Ascending aorta (tissue), 2 donors: ENCODE measurements at places on chromosomes 1 and 21.

GRCh38 chr1:115545791-115546733, 95.7 kb upstream of the VANGL1 start:
- peak; percentile 73 for DNase-seq

- no peak for DNase-seq
Observed at GRCh38 chr21:15468368-15468767, 261.4 kb upstream of the USP25 start.

GRCh38 chr21:42387843-42388340, 8.0 kb downstream of the TMPRSS3 start:
- DNase-seq, result no peak

DNA sequence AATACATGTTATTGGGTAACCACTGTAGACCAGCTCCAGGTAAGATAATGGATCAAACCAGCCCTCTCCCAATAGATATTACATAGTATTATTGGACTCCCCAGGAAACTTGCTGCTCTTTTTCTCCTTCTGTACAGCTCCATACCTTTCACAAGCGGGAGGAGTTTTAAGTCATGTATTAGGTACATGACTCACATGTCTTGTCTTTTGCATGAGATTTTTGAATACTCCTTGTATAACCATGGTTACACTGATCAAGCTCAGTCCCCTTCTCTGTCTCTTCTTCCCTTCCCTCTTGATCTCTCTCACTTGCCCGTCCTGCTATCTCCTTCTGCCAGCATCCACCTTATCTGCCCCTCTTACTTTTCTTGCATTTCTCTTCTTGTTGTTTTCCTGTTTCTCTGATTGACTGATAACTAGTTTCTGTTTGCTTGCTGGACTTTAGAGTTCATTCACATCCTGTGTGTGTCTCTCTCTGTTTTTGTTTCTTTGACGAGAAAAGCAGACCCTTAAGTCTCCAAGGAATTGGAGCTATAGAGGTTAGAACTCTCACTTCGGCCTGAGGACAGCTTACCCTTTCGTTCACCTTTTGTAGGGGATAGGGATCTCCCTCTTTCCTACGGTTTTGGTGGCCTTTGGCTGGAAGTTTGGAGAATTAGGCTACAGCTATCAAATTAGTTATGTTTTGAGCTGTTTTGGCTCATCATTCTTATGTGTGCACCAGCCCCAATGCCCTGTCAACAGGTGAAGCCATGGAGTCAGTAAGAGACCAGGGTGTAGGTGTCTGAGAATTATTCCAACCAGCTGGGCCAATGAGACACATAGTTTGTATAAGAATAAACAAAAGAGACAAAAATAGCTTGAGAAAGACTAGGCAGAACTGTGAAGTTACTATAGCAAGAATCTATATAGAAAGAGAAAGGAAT, 49.0 kb upstream of the ASB17 start:
- DNase-seq, result no peak

DNA sequence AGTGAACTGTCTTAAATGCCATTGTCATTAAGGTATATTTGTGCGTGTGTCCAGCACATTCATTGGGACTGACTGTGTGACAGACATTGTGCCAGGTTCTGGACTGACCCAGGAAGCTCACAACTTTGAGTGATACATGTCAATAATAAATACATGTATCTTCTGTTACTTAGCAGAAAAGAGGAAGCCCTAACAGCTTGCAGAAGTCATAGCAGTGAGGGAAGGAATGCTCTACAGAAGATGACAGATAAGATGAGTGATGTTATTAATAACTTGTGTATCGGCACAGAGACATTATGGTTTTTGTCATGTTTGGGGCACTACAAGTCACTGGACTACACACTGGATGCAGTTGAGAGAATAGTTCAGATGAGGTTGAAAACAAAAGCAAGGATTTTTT, 1.2 kb upstream of the SRSF11 start:
- DNase-seq, result no peak

DNA sequence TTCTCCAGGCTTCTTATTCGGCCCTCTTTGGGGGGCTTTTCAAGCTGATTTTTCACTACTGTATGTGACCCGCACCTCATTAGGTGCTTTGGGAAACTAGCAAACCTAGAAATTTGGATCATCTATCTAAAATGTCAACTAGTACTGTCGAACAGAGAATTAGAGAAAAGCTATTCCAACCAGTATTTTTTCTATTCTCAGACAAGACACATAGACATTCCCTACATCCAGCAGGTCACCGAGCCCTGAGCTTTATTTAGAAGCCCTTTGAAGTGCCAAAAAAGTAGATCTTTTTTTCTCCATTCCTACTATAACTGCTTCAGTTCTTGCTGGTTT, 310 bp upstream of the SSR2 start:
- DNase-seq, result no peak

- no peak for DNase-seq
Observed at GRCh38 chr1:226132728-226133503, 53.6 kb downstream of the ACBD3 start.

DNA sequence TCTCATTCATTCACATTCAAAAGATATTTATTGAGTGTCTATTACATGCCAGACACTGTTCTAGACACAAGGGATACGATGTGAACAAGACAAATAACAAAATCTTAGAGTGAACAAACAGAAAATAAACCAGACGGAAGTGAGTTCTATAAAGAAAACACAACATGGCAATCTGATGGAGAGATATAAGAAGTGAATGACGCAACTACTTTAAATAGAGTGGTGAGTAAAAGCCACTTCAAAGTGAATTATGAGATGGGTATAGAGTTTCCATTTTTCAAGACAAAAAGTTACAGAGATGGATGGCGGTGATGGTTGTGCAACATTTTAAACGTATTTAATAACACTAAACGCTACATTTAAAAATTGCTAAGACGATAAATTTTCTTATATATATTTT, 75.4 kb downstream of the CEP170 start:
- DNase-seq, result no peak

GRCh38 chr1:183675381-183675780, 22.3 kb upstream of the APOBEC4 start:
- no peak for DNase-seq

DNA sequence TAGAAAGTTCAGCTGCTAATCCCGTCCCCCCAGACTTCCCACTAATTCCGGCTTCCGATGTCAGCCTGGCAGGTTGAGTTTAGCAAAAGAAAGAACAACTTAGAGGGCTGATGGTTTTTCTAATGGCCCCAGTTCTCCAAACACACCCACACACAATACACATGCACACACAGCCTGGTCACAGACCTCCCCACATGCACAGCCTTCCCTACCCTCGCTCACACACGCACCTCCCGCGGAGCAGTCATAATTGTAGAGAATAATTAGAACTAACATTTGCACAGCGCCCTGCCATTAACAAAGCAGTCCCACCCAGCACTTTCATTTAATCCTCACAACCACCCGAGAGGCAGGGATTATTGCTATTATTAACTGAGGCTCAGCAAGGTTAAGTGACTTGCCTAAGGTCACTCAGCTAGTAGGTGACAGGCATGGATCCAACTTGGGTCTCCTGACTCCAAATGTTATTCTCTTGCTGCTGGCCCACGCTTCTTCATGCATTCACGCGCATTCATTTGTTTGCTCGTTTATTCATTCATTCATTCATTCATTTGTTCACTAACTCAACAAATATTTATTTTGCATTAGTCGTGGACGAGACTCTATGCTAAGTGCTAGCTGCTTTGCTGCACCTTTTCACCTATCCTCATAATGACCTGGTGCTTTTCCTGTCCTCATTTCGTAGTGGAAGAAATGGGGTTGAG, 274.9 kb downstream of the FOXD2 start:
- peak; percentile 51 for DNase-seq

DNA sequence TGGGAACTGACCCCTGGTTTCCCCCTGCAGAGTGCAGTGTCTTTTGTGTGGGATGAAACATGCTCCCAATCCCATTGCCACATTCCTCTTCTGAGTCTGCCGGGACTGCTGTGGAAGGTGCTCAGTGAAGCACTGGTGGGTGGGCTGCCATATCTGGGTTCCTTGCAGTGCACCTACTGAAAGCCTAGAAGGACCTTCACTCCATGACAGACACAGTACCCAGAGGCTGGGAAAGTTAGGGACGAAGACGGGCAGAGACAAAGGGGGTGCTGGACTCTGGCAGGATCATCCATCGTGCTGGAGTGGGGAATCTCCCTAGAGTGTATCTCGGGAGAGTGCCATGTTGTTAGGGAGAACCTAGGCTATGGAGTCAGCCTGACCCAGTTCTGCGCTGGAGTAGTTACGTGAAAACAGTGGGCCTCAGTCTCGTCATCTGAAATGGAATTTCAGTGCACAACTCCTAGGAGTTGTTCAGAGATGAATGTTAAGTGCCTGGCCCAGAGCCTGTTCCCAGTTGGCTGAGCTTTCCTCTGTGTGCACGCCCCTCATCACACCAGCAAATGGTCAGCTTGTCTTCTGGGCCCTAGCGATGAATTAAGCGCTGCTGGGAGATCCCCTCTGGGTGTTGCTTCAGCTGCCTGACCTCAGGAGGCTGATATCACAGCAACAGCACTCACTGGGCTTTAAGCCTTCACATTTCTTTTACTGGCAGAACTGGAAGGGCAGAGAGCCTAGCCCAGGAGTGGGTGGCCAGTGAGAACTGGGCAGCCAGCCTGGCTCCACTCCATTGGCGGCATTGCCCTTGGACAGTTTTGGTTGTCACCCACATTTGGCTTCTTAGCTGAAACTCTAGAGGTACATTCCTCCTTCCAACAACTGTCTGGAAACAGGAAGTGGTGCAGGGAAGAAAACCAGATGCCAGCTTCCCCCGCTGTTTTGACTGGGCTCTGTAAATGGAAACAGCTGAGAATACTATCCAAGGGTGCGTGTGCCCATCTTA, 479.8 kb upstream of the VAMP3 start:
- no peak for DNase-seq

DNA sequence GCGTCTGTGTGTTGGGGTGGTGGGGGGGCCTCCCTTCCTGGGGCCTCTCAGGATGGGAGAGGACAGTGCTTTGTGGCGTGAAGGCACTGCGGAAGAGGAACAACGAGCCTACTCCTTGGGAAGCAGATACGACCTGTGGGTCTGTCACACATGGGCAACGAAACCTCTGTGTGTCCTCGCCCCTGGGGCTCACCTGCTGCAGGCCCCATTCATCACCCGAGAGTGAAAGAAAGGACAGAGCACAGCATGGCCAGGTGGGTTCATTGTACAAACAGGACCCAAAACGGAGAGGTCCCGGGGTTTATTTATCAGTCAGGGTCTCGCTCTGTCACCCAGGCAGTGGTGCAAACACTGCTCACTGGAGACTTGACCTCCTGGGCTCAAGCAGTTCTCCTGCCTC, 40.1 kb upstream of the LIN9 start:
- DNase-seq, result no peak

DNA sequence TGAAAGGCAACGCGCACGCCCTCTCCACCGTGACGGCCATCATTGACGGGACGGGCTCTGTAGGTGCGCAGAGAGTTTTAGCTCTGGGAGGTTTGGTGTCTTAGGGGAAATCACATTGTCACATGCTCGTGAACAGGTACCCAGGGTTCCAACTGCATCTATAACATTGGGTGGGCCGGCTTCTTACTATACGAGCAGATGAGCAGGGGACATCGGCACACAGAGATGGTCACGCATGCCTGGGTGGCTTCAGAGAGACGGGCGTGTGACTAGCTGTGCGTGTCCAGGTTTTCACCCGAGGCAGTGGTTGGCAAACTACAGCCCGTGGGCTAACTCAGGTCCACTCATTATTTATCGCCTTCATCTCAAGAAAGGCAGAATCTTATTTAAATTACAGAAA, 54.7 kb downstream of the SLC37A1 start:
- DNase-seq, result no peak

DNA sequence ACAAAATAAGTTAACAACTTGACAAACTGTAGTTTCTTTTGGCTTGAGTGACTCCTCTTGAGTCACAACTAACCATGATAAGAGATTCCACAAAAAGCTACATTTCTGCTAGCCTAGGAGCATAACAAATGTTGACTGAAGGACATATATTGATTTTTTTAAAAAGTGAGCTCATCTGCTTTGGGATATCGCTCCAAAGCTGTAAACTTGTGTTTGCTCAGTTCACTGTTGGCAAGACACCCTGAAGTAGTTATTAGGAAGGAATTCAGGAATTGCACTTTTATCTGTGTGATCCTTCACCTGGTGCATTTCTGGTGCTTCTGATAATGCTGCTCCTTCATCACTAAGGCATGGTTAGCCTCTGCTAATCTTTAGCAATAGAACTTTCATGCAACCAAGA, 23.7 kb downstream of the RWDD3 start:
- no peak for DNase-seq

DNA sequence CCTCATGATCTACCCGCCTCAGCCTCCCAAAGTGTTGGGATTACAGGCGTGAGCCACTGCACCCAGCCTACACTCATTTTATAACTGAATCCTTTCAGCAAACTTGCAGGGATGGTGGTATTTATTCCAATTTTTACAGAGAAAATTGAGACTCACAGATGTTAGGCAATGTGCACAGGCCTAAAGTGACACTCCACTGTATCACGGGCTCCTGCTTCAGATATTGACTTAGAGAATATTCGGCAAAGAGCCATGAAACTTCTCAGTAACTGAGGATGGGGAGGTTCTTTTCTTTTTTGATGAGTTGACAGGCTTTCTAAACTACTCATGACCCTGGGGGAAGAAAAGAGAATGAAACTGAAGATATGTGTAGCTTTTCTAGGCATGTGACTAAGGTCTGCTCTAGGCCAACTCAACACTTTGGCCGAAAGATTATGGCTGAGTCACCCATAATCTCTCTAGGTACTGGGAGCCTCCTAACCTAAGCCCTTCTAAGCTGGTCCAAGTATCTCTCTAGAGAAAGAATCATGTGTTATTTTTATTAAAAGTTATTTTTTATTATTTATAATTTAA, 19.9 kb upstream of the PTCH2 start:
- DNase-seq, result no peak

DNA sequence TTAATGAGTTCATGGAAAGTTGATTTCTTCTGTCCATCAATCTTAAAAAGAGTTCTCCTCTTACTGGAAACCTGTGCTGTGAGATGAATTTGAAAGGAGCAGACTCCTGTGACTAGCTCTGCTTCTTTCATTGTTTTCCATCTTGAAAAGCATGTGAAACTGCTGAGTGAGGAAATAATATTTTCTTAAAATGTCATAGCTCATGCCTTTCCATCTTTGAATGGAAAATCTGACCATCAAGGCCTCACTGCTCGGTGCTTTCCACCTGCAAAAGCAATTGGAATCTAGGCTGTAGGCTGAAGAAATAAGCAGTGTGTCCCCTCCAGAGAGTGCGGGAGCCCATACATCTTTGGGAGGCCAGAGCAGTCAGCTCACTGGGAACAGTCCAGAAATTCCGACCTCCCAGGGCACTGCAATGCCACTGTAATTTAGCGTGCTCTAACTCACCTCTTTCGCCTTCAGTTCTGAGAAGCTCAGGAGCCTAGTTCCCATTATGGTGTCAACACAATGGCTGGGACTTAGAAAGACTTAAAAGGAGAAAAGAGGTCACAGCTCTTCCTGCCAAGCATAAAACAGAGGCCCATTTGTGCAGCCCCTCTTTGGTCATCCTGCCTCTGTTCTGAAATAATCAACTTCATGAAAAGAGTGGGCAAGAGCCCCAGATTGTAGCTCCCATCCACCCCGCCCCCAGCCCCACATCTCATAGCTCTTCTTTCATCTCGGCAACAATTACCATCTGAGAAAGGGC, 50.4 kb upstream of the F3 start:
- no peak for DNase-seq

- DNase-seq, result no peak
Observed at GRCh38 chr1:91026777-91027176, 4.9 kb upstream of the ZNF644 start.

GRCh38 chr1:173867141-173867752, 542 bp downstream of the GAS5 start:
- DNase-seq, result no peak

- DNase-seq, result no peak
Observed at GRCh38 chr21:43699933-43700599, 18.9 kb upstream of the PDXK start.

GRCh38 chr1:242811092-242811840, 286.8 kb upstream of the PLD5 start:
- no peak for DNase-seq
